ENCODE measurements at places on chromosomes 2 and 18. TPM values are rescaled to one million over a fixed set of nuclear protein-coding genes. Genes with fewer than 3 reads are reported as not detected.

GALNT14 gene
- total RNA-seq = 46.1 TPM

SULT1C4 gene
- not detected for total RNA-seq

KIAA2012 gene
- total RNA-seq = not detected

NT5C1B gene
- total RNA-seq = not detected

MRO gene
- 0.36 TPM for total RNA-seq

IL1R2 gene
- 0.71 TPM for total RNA-seq

GPAT2 gene
- not detected for total RNA-seq
